ENCODE measurements at places on chromosomes 4 and X. TPM values are rescaled to one million over a fixed set of nuclear protein-coding genes. Genes with fewer than 3 reads are reported as not detected.

- no peak for DNase-seq
These were observed 329.9 kb downstream of the SMARCA1 start for GRCh38 chrX:129193357-129193756.

DNA sequence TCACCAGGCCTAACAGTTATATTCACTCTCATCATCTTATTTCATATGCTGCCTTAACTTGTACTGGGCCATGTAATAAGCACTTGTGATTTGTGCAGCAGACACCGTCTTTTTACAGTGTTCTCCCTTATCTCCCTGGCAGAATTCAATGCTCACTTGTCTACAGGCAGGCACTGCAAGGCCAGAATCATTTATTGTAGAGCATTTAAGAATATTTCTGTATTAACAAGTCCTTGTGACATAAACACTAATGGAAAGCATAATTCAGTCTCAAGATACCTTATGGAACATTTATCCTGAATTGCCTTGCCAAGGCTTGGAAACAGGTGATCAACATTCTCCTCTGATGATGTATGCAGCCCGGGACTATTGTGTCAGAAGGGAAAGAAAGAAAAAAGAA, 808.9 kb downstream of the STPG2 start:
- DNase-seq: no peak

GRCh38 chrX:34810364-34810763, 132.2 kb upstream of the FAM47B start:
- DNase-seq: no peak

GRCh38 chrX:24426340-24426913, 38.7 kb upstream of the PDK3 start:
- no peak for DNase-seq

DNA sequence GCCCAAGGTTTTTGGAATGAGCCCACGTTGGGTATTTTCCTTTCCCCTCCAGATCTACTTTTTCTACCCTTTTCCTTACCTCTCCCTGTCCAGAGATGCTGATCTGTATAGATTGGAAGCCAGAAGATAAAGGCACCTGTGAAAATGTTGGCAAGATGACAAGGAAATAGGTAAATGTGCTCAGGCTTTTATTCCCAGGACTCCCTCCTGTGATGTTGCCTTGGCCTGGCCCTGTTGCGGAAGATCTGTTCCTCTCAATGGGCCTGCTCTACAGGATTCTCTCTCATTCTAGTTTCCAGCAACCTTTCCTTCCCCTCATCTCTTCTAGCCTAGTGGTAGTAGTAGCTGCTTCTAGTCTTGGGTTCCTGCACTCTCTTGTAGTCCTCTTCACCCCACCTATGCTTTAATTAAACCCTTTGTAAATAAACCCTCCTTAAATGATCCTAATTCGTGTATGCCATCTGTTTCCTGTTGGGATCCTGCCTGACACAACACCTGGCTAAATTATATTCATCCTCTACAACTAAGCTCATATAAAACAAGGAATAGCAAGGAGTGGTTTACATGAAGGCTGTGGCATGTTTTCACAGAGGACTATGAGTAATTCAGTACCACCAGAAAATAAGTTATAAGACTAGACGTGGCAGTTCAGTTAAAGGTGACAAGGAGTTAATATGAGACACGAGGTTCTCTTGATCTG, 95.7 kb upstream of the MAOA start:
- no peak for DNase-seq

GRCh38 chrX:9535101-9535500, 70.2 kb downstream of the TBL1X start:
- no peak for DNase-seq

GRCh38 chr4:89009761-89010369, 47.1 kb downstream of the FAM13A start:
- no peak for DNase-seq

GRCh38 chrX:120790118-120790517, 85.5 kb downstream of the CT47B1 start:
- no peak for DNase-seq

DNA sequence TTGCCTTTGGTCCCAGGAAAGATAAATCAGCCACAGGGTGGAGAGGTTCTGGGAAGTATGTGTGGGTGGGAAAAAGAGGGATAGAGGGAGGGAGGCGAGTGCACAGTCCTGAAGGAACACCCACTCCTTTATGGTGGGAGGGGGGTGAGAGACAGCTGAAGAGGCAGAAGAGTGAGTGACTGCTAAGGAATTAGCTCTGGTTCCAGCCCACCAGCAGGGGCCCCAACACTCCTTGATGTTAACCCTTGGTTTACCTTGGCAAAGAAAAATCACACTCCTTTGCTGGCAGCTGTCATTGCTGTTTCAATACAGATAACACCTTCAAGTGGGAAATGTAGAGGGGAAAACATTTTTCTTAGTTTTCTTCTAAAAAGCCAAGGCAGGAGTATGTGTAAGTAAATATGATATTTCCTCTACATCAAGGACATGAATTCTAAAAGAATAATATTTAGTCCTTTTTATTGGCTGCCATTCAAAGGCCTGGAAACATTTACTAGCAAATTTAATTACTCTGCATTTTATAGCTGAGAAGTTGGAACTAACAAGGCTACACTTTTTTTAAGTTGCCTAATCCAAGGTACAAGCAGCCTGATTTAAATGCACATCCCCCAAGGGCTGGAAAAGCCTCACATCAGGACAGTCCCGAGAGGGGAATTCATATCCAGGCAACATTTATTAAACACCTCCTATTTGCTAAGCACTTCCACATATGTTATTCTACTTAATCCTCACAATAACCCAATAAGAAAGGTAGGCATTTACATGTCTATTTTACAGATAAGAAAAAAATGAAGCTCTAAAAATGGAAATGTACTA, 81.7 kb downstream of the HS6ST2 start:
- DNase-seq: no peak

DNA sequence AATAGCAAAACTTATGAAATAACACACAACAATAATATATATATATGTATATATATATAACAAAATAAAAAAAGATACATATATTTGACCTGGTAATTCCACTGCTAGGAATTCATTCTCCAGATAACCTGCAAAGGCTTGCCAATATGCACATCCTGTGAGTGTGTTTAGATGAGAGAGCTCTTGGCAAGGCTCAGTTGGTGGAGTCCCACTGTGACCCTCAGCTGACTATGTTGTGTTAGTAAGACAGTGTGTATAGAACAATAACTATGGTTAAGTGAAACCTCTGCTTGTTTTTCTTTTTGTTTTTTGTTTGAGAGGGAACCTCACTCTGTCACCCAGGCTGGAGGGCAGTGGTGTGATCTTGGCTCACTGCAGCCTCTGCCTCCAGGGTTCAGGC, 39.5 kb upstream of the RBMX start:
- DNase-seq: no peak

- DNase-seq: no peak
These were observed 1231.3 kb upstream of the PRKX start for GRCh38 chrX:4944767-4945166.

DNA sequence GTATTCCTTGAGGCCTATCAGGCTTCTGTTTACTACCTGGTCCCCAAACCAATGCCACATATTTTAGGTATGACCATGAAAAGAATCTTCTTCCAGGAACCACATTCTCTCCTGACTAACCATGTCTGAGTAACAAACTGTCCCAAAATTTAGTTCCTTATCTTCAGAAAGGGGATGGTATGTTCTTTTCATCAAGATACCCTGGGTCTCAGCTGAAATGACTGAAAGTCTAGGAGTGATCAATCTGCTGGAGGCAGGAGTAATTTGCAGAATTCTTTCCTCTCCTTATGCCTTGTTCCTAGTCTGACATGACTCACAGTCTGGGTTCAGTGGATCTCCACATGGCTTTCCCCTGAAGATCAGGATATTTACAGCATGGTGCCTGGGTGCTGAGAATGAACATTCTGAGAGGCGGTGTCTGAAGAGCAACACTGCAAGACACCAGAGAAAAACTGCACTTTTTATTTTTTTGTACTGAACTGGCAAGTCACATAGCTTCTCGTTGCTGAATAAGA, 665.5 kb downstream of the TLL1 start:
- DNase-seq: no peak

DNA sequence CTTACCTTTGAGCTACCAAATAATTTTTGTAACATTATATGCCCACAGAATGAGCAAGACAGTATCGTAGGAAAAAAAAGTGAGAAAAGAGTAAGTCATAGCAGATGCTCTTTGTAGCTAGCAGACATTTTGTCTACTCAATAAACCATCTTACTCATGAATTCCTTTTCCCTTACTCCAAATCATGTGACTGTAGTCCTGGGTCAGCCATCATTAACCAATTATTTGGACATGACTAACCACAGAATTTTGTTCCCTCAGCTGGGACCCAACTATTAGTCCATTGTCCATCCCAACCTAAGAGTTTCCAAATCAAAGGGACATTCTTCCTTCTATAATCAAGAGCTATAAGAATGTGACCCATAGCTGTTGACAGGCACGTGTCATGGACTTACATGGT, 11.4 kb downstream of the UBE2D3 start:
- no peak for DNase-seq

- no peak for DNase-seq
These were observed 3.4 kb downstream of the RAB33B start for GRCh38 chr4:139457318-139457717.

DNA sequence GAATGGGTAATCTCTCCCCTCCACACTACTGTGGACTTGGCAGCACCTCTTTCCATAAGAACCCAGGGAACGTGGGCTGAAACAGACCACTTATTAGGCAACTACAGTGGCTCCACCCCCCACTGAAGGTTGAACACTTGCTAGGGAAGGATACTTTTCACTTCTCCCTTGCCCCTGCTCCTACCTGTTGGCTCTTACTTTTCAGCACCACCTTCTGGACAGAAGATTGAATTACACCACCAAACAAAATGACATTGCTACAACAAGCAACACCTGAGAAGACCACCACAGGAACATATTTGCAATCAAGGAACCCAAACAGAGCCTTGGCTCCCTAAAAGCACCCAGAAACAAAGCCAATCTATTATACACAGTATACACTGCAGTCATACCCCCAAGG, 132.1 kb upstream of the CXCL13 start:
- DNase-seq: no peak

GRCh38 chr4:38177035-38177546, 216.9 kb downstream of the PTTG2 start:
- DNase-seq: no peak

Gene IGSF1
- 2.6 TPM for total RNA-seq

Gene LIMCH1
- 294 TPM for total RNA-seq

Gene TASL
- 0.68 TPM for total RNA-seq

Gene SAP30
- total RNA-seq: 14.6 TPM

Gene GLRA3
- total RNA-seq: not detected

Gene CPLX1
- total RNA-seq: 3.1 TPM

Gene NOX1
- not detected for total RNA-seq

Gene HELT
- total RNA-seq: not detected
